ENCODE measurements at places on chromosomes 6 and 20. TPM values are rescaled to one million over a fixed set of nuclear protein-coding genes. Genes with fewer than 3 reads are reported as not detected.

DNA sequence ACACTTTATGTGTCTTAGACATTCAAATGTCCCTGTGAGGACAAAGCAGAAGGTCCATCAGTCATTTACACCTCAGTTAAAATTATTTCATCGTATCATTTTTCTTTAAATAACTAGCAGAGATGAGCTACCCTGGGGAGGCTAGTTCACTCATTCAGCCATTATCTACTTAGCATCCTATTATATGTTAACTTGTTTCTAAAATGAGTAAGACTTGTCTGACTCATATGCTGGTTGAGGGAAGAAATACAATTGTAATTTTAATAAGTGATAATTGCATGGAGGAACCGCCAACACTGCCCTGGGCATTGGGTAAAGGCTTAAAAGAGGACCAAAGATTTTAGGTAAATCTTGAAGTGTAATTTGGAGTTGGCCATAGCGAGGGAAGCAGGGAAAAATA, 12.4 kb upstream of the PTPRK start:
- H3K27ac ChIP-seq, result no peak overlapping the region
- no peaks in the 10 kb centered on the region for H3K4me1 ChIP-seq
- no peaks in the 10 kb centered on the region for H3K36me3 ChIP-seq
- H3K27me3 ChIP-seq, result no peaks in the 10 kb centered on the region

GRCh38 chr20:8633366-8633765, 435.5 kb upstream of the PLCB4 start:
- H3K4me3 ChIP-seq, result no peak overlapping the region
- H3K36me3 ChIP-seq, result no peaks in the 10 kb centered on the region
- H3K27me3 ChIP-seq, result no peaks in the 10 kb centered on the region
- no peak for DNase-seq
- no peak overlapping the region for H3K27ac ChIP-seq

DNA sequence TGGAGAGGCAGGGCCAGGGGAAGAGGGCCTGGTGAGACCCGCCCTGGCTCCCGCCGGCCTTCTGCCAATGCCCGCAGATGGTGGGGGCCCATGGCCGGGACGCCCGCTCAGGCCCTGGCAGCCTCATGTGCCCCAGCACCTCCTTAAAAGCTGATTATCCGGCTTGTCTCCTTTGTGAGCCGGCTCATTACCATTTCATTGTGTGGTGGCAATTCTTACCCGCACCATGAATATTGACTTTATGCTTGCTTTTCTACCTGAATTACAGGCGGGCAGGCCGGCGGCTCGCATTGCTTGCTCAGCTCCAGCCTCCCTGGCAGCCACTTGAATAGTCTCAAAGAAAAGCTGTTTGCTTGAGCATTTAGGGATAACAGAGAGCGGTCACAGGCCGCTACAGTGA, 120.0 kb upstream of the JAG1 start:
- H3K27ac ChIP-seq, result no peak overlapping the region
- H3K4me1 ChIP-seq, result no peaks in the 10 kb centered on the region
- no peaks in the 10 kb centered on the region for H3K36me3 ChIP-seq
- DNase-seq, result no peak
- H3K4me3 ChIP-seq, result no peak overlapping the region

DNA sequence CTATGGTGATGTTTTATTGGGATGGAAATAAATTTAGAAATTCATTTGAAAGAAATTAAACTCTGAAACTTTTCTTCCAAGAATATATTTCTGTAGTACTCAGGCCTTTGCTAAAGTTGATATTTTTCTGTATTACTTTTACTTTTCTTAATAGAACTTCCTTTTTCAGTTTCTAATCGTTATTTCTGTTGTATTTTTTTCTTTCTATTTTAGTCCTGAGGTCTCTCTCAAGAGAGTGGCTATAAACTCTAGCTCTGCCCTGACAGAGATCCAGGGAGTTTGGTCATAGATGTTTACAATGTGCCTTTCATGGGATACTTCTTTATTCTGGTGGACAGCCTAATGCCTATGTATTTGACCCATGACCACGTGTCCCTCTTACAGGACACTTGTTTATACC, 51.0 kb downstream of the OR2B6 start:
- H3K4me1 ChIP-seq, result no peaks in the 10 kb centered on the region
- H3K36me3 ChIP-seq, result no peaks in the 10 kb centered on the region
- DNase-seq, result no peak
- no peak overlapping the region for H3K27ac ChIP-seq

DNA sequence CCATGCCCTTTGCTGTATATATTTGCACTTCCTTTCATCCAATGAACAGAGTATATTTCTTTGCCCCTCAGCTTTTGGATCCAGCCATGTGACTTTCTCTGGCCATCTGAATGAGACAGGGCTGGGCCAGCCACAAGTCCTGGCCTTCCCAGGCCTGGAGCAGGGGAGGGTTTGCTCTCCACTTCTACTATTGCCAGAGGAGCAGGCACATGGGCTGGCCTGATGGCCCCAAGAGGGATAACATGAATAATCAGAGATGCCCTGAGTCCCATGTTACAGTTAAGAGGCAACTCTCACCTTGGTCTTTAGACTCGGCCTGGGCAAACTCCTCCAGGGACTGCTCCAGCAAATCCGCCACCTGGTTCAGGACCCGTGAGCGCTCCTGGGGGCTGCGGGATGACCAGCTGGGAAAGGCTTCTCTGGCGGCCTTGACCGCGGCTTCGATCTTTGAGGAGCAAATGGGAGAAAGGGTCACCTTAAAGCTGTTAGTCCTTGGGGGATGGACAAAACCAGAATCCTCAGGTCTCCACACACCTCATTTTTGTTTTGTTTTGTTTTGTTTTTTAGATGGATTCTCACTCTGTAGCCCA, 6.3 kb downstream of the ALDH8A1 start:
- no peaks in the 10 kb centered on the region for H3K36me3 ChIP-seq
- no peak for DNase-seq
- no peak overlapping the region for H3K27ac ChIP-seq
- H3K27me3 ChIP-seq, result no peaks in the 10 kb centered on the region
- H3K4me3 ChIP-seq, result no peak overlapping the region
- no peaks in the 10 kb centered on the region for H3K4me1 ChIP-seq

- no peaks in the 10 kb centered on the region for H3K27me3 ChIP-seq
- no peaks in the 10 kb centered on the region for H3K36me3 ChIP-seq
- H3K4me3 ChIP-seq, result no peak overlapping the region
- H3K4me1 ChIP-seq, result no peaks in the 10 kb centered on the region
- H3K27ac ChIP-seq, result no peak overlapping the region
Measured at GRCh38 chr6:72290620-72291019, 331.2 kb upstream of the KCNQ5 start.

DNA sequence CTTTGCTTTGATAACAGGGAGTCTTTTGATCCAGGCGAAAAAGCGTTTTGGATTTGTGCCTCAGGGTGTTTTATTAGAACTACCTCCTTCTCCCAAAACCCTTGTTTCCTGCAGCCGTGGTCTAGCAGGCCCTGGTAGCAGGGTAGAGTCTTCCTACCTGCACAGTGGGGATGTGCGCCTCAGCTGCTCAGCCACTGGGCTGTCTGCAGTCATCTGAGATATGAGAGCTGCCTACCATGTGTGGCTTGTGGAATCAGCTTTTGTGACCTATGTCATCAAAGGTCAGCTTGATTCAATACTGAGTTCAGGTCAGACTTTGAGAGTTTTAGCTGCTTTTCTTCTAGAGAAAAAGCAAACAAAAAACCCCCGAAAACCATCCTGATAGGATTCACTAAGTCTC, 279.5 kb downstream of the CLIC5 start:
- H3K27ac ChIP-seq, result no peak overlapping the region
- H3K4me1 ChIP-seq, result no peaks in the 10 kb centered on the region
- H3K27me3 ChIP-seq, result no peaks in the 10 kb centered on the region
- no peak for DNase-seq
- no peak overlapping the region for H3K4me3 ChIP-seq
- H3K36me3 ChIP-seq, result no peaks in the 10 kb centered on the region

DNA sequence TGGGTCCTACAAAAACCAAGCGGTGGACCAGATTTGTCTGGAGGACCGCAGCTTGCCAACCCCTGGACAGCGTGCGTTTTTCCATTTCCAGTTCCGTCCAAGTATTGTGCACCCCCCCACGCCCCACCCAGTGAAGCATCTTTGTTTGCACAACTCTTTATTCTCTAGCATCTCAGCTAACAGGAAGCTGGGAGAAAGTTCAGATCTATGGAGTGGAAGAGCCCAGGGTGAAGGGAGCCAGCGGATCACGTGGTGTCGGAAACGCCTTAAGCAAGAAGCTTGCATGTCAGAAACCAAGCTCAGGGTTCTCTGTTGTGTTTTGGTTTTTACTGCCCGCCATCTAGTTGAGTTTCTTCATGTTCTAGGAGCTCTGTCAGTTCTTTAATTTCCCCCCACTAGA, 29.9 kb downstream of the ARID1B start:
- H3K36me3 ChIP-seq, result no peaks in the 10 kb centered on the region
- H3K27me3 ChIP-seq, result no peaks in the 10 kb centered on the region
- H3K4me1 ChIP-seq, result peaks cover 31% of the 10 kb centered on the region
- H3K27ac ChIP-seq, result no peak overlapping the region
- DNase-seq, result no peak

The ELOVL2 gene
- total RNA-seq, result 0.23 TPM

The GGTLC1 gene
- 105 TPM for total RNA-seq

All from upper lobe of right lung (tissue), 1 donor.